ENCODE measurements at places on chromosomes 11 and 22.

DNA sequence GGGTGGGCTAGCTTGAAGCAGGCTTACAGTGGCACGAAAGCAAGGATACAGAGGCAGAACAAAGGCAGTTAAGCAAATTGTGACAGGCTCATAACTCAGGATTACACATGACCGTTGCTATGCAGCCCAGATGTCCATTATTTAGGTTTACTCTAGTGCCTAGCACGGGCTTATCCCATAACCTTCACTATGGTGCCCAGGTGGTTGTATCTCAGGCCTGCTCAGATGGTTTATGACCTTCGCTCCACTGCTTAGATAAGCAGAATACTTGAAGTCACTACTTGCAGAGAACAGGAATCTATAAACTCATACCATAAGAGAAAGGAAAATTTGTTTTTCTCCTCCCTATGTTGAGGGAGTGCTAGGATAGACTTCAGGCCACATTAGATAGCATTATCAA, 9.0 kb downstream of the OR6M1 start:
- no peak for DNase-seq

- no peak for DNase-seq
These were observed 23.7 kb upstream of the GDPD4 start for GRCh38 chr11:77325159-77325558.

DNA sequence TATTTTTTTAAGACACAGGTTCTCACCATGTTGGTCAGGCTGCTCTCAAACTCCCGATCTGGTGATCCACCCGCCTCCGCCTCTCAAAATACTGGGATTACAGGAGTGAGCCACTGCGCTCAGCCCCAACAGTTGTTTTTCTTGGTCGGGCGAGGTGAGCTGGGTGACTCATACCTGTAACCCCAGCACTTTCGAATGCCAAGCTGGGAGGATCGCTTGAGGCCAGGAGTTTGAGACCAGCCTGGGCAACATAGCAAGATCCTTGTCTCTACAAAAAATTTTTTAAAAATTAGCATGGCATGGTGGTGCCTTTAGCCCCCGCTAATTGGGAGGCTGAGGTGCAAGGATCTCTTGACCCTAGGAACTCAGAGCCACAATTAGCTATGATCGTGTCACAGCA, 7.0 kb upstream of the NF2 start:
- DNase-seq = no peak

GRCh38 chr11:128146926-128147605, 440.3 kb downstream of the ETS1 start:
- DNase-seq = no peak

DNA sequence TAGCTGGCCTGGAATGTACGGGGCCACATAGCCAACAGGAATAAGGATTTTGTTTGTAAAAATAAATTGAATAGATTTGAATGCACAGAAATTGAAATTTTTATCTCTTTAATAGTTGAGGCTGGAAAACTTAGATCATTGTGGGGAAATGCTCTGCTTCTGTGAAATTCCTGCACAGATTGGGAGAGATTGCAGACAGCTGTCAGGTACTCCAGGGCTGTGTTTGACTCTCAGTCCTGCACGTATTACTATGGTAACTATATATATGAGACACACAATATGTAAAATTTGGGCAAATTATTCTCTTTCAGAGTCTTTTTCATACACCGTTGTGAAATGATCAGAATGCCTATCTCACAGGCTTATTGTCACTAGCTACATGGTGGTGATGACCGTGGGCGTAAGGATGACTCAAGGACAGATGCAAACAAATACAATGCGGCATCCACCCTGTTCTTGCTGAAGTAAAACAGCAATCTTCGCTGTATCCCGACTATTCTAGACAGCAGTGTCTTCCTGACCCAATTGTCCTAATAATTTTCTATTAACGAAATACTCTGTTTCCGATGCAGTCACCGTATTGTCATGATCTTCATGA, 79.4 kb downstream of the ZC3H12C start:
- no peak for DNase-seq

DNA sequence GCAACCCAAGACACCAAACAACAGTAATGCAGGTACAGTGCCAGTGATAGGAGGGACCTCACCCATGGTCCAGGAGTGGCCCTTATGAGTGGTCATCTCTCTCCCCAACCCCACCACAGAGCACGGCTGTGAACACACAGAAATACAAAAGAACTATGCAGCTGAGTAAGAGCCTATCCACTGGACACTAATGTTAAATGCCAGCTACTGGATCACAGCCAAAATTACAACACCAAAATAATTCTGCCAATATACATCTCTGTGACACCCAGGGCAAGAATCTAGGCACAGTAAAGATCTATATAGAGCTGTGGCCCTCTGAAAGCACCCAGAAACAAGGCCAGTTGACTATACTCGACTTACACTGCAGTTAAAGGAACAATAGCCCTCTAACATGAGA, 22.8 kb upstream of the GPR83 start:
- DNase-seq = no peak

DNA sequence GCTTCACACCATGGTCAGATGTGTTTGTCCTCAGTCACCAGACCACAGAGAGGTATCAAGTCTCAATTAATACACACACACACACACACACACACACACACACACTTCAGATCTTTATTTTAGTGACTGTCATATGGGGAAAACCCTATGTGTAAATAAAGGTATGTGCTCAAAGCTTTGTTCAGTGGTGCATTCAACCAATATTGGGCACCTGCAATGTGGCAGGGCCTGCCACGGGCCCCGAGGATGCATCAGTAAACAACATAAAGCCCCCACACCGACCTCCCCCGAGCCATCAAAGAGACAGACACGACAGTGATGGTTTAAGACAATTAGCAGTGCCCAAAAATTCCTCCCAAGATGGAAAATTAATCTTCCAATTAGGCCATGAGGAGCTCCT, 51.6 kb downstream of the SHANK2 start:
- DNase-seq = no peak

- no peak for DNase-seq
These were observed 24.2 kb upstream of the TMEM123 start for GRCh38 chr11:102476812-102477211.

GRCh38 chr22:42905702-42906183, 48.7 kb upstream of the ARFGAP3 start:
- DNase-seq = no peak

- no peak for DNase-seq
These were observed 23.5 kb downstream of the CDPF1 start for GRCh38 chr22:46226577-46226976.

GRCh38 chr11:6812390-6813005, 13.0 kb upstream of the OR6A2 start:
- DNase-seq = no peak

GRCh38 chr22:27581236-27581635, 220.3 kb downstream of the MN1 start:
- no peak for DNase-seq

DNA sequence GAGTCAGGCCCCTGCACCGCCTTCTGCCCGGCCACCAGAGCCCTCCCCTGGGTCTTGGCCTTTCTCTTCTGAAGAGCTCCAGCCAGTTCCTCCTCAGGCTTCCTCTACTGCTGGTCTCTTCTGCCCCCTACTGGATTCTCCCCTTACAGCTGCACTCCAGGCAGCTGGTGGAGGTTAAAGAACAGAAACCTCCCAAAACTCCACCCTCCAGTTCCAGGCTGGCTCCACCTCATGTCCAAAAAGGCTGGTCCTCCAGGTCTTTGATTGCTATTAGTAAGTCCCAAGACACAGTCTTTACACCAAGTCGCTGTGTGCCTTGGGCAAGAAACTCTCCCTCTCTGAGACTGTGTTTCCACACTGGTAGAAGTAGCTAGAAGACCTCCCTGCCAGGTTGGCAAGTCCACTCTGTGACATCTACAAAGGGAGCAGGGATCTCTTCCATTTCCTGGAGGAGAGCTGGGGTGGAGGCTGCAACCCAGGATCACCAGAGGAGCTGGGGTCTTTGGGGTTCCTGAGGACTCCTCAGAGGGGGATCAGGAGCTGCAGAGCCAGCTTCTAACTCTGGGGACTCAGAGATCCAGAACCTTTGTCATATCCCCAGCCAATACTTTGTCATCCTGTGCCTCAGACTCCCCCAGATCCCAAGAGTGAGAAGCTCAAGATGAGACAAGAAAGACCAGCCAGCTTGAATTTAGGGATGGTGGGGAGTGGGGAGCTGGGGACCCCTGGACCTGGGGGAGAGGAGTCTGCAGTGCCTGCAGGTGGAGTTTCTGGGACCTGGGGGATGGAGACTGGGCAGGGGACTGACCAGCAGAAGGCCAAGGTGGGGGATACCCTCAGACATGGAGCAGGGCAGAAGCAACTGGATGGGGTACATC, 3.4 kb upstream of the IGLL5 start:
- no peak for DNase-seq

GRCh38 chr11:117482881-117483280, 155.2 kb downstream of the CEP164 start:
- DNase-seq = no peak

GRCh38 chr11:5293028-5293427, 8.7 kb downstream of the OR51B4 start:
- DNase-seq = no peak

- DNase-seq = no peak
These were observed 191.4 kb downstream of the DBX1 start for GRCh38 chr11:19968860-19969259.

GRCh38 chr22:21074102-21074715, 28.5 kb downstream of the LRRC74B start:
- DNase-seq = no peak

DNA sequence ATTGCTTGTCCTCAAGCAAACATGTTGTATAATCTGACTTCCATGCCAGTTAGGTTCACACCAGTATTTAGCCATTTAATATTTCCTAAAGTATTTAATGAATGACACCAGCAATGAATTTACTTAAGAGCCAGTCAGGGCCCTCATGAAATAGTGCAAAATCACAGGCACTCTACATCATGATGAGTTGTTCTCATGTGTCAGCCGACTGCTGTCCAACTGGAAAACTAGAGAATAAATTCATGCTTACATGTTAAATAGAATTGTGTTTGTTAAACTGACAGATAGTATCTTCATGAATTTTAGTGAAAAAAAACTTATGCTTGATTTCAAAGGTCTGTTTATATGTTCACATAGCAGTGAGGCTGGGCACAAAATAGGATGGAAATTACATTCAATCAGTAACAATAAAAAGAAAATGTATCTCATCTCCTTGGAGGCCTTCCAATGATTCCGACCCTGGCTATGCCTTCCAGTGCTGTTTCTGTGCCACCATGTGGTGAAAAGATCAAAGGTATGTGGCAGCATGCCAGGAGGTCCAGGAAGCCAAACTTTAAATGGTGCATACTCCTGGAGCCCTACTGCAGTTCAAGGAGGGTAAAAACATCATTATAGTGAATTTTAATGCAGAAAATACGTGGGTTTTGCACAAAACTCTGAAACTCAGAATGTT, 45.2 kb downstream of the CTSC start:
- no peak for DNase-seq

DNA sequence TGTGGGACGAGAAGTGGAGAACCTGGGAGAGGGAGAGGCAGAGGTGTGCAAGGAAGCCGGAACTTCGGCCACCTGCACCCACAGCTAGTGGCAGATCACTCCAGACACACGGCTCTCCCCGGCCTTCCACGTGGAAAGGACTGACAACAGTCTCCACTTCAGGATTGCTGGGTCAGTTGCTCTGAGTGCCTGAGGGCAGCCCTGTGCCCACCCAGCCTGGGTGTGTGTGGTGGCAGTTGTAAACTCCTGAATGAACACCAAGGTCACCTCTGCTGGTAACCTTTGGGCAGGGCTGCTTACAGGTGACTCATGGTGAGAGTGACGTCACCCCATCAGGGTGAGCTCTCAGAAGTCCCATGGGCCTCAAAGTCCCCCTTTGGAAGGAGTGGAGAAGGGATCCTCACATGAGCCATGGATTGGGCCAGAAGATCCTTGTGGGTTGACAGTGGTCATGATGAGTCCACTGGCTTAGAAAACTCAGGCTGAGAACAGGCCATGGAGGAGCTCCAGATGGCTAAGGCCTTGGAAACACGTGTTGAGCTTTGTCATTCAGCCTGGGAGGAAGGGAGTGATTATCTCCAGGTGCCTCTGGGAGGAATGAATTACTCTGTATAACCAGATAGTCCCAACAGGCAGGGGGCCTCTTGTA, 71.3 kb downstream of the BCR start:
- no peak for DNase-seq

All from thoracic aorta (tissue), 2 donors.